ENCODE measurements at places on chromosomes 5 and 9. TPM values are rescaled to one million over a fixed set of nuclear protein-coding genes. Genes with fewer than 3 reads are reported as not detected.

DNA sequence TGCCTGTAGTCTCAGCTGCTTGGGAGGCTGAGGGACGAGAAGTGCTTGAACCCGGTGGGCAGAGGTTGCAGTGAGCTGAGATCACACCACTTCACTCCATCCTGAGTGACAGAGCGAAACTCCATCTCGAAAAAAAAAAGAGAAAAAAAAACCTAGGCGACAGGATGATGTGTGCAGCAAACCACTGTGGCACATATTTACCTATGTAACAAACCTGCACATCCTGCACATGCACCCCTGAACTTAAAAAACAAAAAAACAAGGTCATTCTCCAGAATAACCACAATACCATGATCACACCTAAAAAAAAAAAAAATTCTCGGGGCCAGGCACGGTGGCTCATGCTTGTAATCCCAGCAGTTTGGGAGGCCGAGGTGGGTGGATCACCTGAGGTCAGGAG is 7.5 kb upstream of the DOLPP1 start:
- DNase-seq: no peak

GRCh38 chr5:78677777-78678668 is 29.5 kb upstream of the LHFPL2 start:
- DNase-seq: peak; percentile 65

GRCh38 chr5:132253008-132253441 is 4.5 kb upstream of the PDLIM4 start:
- no peak for DNase-seq

DNA sequence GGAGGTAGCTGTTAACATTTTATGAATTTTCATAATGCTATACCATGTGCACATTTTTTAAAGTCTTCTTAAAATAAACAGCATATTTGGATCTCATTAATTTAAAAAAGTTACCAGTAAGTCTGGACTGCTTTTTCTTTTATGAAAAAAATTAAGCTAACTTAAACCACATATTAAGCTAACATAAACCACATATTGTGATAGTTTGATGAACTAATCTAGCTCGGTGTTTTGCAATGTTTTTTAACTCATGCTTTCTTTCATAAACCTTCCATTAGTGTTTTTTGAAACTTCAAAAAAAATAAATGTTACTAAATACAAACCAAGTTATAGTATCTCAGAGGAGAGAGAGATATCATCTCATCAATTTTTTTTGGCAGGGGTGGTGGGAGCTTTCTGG is 26.5 kb downstream of the POLK start:
- no peak for DNase-seq

- DNase-seq: no peak
These were observed 680.7 kb downstream of the PRR16 start for GRCh38 chr5:121144764-121145163.

- no peak for DNase-seq
These were observed 62.7 kb downstream of the PDE6A start for GRCh38 chr5:149881874-149882273.

DNA sequence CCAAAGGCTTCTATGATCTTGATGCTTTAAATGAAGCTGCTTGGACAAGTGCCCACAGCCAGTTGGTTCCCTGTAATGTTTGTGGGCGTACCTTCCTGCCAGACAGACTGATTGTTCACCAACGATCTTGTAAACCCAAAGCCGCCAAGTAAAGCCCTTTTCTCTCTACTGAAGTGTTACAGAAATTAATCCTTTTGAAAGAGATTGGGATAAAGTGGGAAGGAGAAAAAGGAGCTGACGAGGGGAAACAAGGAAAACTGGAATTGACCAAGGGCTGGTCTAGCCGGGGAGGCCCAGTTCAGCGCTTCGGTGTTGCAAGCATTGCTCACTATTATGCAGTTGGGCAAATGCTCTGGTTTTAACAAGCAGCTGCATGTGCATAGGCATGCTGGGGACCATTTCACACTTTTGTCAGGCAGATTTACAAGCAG is 53.2 kb downstream of the ZNF474 start:
- no peak for DNase-seq

DNA sequence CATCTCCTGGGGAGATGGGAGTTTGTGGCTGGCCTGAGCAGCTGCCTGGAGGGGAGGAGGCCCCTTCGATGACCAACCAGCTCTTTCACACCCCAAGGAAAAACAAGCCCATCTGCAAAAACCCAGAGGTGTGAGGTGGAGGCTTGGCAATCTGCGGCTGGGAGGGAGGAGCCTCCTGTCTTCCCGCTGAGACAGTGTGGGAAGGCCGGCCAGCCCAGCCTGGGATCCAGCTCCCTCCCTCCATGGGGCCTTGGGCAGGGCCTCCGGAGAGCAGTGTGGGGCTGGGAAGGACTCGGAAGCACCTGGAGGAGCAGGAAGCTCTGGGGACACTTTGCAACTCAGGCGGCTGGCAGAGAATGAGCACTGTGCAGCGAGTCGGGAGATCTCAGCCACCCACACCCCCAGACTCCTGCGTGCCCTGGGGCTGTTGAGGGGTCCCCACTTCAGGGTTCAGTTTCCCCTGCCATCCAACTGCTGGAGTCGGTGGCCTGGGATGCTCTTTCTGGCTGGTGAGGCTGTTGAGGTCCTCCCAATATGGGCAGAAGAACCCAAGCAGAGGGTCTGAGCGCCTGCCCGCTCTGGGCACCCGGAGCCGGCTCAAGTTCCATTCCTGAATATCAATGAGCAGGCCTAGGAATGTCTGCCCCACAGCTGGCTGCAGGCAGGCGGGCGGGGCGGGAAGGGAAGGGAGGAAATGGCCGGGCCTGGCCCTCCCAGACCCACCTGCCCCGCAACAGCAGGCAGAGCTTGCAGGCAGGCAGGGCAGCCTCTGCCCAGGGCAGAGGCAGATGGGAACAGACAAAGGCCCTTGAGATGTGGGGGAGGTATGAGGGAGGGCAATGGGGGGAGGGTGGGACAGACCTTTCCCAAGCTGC is 101.1 kb downstream of the FGF18 start:
- peak; percentile 62 for DNase-seq

DNA sequence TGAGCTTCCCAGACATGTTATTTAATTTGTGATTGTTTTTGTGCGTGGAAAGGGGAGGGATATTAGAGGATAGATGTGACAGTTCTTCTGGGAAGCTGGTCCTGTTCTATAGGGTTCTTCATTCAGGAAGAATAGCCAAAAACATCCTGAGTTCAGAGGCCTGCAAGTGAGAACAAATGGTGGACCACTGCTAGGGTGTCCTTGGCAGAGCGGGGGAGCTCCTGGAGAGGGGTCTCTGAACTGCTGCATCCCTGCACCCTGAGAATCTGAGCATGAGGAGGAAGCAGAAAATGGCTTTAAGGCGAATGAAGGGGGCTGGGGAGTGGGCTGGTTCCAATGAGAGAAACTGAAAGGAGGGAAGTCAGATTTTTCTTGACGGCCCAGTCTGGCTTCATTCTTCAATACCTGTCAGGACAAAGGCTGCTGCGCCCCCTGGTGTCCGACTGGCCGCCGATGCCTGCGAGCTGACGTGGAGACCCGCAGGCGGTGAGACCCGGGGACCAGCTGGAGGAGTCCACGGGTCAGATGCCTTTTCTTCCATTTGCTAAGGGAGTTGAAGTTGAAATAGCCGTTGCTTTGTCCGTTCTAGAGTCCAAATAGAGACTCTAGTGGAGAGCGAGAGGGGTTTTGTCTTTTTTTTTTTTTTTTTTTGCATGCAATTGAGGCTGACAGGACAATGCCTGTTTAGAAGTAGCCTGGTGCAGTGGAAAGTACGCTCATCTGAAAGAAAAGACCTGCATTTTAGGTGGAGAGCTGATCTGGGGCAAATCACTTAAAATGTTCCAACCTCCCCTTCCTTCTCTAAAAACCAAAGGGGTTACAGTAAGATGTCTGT is 39.5 kb upstream of the NFIB start:
- peak; percentile 95 for DNase-seq

GRCh38 chr9:108766626-108767161 is 89.1 kb downstream of the ACTL7B start:
- DNase-seq: no peak

DNA sequence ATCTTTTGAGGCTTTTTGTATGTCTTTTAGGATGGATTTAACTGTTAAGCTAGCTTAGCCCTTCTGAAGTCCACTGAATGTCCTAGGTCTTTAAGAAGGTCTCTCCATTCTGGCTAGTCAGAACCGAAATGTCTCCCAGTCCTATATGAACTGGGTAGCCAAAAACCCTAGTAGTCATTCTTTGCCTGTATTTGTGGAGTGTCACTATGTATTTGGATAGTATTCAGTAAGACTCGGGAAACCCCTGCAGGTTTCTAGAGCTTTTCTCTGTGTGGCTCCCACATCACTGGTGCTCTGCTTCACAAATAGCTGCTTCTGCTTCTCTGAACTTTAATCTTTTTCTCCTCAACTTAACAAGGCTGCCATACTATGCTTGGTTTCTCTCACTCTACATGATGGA is 68.0 kb downstream of the RIC1 start:
- DNase-seq: no peak

- no peak for DNase-seq
These were observed 84.4 kb downstream of the C9orf152 start for GRCh38 chr9:110123341-110124095.

OBP2B gene
- total RNA-seq: not detected

ZNF354C gene
- 3.7 TPM for total RNA-seq

GOLGA2 gene
- total RNA-seq: 85.3 TPM

NFIB gene
- 46.0 TPM for total RNA-seq

F2RL2 gene
- not detected for total RNA-seq

SEC24A gene
- 5.7 TPM for total RNA-seq

PHYHD1 gene
- 11.0 TPM for total RNA-seq

RHOBTB3 gene
- 86.0 TPM for total RNA-seq

ZNF608 gene
- 7.3 TPM for total RNA-seq

NAIP gene
- 3.7 TPM for total RNA-seq

ANKRD20A1 gene
- total RNA-seq: 0.55 TPM
